ENCODE measurements at places on chromosomes 1 and 21. TPM values are rescaled to one million over a fixed set of nuclear protein-coding genes. Genes with fewer than 3 reads are reported as not detected.

DNA sequence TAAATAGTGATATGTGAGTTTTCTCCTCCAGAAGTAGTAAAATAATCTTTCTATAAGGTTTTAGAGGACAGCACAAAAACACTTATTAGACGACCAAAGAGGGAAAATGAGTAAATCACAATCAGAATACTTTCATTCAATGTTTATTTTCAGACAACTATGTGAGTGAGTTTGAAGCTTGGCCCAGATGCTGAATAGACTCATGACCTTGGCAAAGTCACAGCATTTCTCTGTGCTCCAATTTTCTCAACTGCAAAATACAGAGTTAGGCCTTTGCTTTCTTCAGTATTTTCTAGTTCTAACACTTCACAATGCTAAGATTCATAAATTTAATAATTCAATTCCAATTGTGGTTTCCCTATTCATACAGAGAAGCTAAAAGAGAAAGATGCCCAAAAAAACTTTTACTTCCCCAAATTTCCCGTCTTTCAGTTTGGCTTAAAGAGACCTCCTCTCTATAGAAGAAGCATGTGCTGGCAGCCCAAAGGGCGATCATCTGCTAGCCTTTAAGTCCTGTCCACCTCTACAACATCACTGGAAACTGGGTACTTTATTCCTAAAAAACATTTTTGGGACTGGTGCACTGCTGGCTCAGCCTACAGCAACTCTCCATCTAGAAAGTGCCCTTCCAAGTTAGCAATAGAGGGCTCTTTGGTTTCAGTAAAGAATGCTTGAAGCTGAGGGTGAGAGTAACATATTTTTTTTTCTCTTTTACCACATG is 116.8 kb upstream of the GORAB start:
- no peaks in the 10 kb centered on the region for H3K36me3 ChIP-seq
- peaks cover 22% of the 10 kb centered on the region for H3K4me1 ChIP-seq
- DNase-seq: no peak
- peak overlapping the region; percentile 64 for H3K27ac ChIP-seq
- no peak overlapping the region for H3K4me3 ChIP-seq
- no peaks in the 10 kb centered on the region for H3K27me3 ChIP-seq

DNA sequence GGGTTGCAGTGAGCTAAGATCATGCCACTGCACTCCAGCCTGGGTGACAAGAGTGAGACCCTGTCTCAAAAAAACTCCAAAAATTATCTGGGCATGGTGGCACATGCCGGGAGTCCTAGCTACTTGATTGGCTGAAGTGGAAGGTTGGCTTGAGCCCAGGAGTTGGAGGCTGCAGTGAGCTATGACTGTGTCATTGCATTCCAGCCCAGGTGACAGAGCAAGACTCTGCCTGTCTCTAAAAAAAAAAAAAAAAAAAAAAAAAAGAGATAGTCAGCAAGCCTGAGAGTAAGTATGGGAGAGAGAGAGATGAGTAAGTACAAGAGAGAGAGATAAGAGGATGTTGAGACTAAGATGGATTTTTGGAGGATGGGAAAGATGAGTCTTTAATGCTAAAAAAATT is 180.8 kb upstream of the CACYBP start:
- H3K36me3 ChIP-seq: no peaks in the 10 kb centered on the region
- no peak for DNase-seq
- H3K27me3 ChIP-seq: no peaks in the 10 kb centered on the region
- H3K4me1 ChIP-seq: peaks cover 13% of the 10 kb centered on the region

- DNase-seq: peak; percentile 41
- H3K27ac ChIP-seq: no peak overlapping the region
- no peak overlapping the region for H3K4me3 ChIP-seq
- H3K4me1 ChIP-seq: peaks cover 29% of the 10 kb centered on the region
- peaks cover 15% of the 10 kb centered on the region for H3K27me3 ChIP-seq
- H3K36me3 ChIP-seq: no peaks in the 10 kb centered on the region
Measured at GRCh38 chr1:153353226-153353947, 4.3 kb upstream of the S100A9 start.

GRCh38 chr1:66012106-66012784 is 219.6 kb downstream of the PDE4B start:
- no peaks in the 10 kb centered on the region for H3K4me1 ChIP-seq
- no peaks in the 10 kb centered on the region for H3K36me3 ChIP-seq
- H3K27ac ChIP-seq: no peak overlapping the region
- H3K27me3 ChIP-seq: no peaks in the 10 kb centered on the region
- no peak overlapping the region for H3K4me3 ChIP-seq

- no peak for DNase-seq
- no peaks in the 10 kb centered on the region for H3K27me3 ChIP-seq
- H3K4me1 ChIP-seq: no peaks in the 10 kb centered on the region
- H3K27ac ChIP-seq: no peak overlapping the region
Measured at GRCh38 chr1:19123837-19124236, 86.2 kb downstream of the UBR4 start.

The CHRM3 gene
- total RNA-seq: 9.0 TPM
